ENCODE measurements at places on chromosomes 3 and 15.

- DNase-seq = peak; percentile 56
Observed at GRCh38 chr3:139238281-139239030, 105.4 kb upstream of the MRPS22 start.

DNA sequence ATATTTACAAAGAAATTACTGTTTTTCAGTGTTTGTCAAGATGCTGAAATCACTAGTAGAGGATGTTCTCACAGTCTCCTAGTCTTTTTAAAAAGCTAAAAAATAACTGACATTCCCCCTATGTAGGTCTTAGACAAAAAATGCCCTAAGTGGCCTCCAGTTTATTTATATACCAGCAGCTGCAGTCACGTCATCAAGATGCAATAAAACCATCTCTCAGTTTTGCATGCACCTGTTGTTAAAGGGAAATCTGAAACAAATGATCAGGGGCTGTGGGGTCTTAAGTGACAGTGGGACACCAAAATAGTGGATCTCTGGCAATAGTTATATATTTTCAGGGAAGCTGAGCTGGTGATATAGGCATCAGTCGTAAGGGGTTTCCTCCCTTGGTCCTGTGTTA lies 146.5 kb upstream of the ARPP21 start:
- no peak for DNase-seq

DNA sequence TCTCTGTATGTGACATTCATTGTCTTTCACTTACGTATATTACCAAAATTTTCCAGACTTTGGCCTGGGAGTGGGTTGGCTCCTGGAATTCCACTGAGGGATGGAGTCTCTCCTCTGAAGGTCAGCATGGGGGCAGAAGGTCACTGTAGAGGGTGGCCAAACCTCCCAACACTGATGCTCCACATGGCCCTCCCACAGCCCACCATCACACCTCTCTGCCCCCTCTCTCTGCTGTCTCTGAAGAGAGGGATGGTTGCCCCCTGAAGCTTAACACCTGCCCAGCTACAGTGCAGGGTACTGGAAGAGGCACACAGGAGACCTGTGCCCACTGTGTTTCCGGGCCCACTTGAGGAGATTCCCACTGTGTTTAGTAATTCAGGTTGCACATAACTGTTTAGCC lies 52.2 kb downstream of the CMTM6 start:
- DNase-seq = no peak

GRCh38 chr15:67178569-67179210 lies 75.8 kb downstream of the AAGAB start:
- DNase-seq = no peak

- no peak for DNase-seq
Observed at GRCh38 chr3:7203969-7204847, 343.3 kb downstream of the GRM7 start.

DNA sequence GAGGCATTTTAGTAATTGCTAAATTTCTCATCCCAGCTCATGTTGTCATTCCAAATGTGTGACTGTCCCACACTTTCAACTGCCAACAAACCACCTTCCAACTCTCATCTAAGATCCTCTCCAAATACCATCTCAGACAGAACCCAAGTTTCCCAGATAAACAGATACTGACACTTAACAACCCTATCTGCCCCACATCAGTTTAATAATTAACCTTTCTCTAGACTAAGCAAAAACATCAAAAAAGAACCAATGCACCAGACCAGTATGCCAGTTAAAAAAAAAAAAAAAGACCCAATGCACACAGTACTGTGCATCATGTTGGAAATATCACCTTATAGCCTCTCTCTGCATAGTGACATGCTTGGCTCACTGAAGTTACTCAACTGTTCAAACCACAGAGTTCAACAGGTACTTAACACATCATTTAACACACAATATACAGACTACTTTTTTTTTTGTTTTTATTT lies 5.5 kb downstream of the SFMBT1 start:
- no peak for DNase-seq

DNA sequence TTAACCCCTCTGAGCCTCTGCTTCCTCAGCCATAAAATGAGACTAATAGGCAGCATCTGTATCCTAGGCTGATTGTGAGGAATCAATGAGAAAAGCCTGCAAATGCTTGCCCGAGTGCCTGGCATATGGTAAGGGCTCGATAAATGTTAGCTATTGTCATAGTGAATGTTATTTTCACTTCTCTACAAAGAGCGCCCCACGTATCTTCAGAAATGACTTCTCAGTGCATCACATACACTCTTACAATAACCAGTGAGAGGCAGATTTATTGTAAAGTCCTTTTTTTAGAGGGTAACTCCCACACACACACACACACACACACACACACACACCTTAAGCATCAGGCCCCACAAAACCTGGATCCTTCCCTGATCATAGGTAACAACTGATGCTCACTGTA lies 60.5 kb upstream of the SPATA12 start:
- DNase-seq = no peak
